ENCODE measurements at places on chromosomes 4 and X. TPM values are rescaled to one million over a fixed set of nuclear protein-coding genes. Genes with fewer than 3 reads are reported as not detected.

FGF5 gene
- total RNA-seq, result not detected

GC gene
- not detected for total RNA-seq

GPR143 gene
- total RNA-seq, result not detected

MFAP3L gene
- 0.33 TPM for total RNA-seq

TCEAL2 gene
- not detected for total RNA-seq

FRAS1 gene
- not detected for total RNA-seq

DCAF16 gene
- 42.0 TPM for total RNA-seq

DRP2 gene
- total RNA-seq, result 0.78 TPM

SLITRK4 gene
- not detected for total RNA-seq

MND1 gene
- 21.7 TPM for total RNA-seq

AFM gene
- not detected for total RNA-seq

CNKSR2 gene
- 2.9 TPM for total RNA-seq

SSX4B gene
- total RNA-seq, result not detected

GRCh38 chr4:150255610-150256224 lies 177.5 kb downstream of the DCLK2 start:
- no peaks in the 10 kb centered on the region for H3K27me3 ChIP-seq
- no peaks in the 10 kb centered on the region for H3K36me3 ChIP-seq
- no peak overlapping the region for H3K27ac ChIP-seq

GRCh38 chr4:95178938-95179337 lies 369.8 kb downstream of the UNC5C start:
- no peaks in the 10 kb centered on the region for H3K4me1 ChIP-seq
- DNase-seq, result no peak
- H3K4me3 ChIP-seq, result no peak overlapping the region
- no peaks in the 10 kb centered on the region for H3K27me3 ChIP-seq
- no peak overlapping the region for H3K27ac ChIP-seq

DNA sequence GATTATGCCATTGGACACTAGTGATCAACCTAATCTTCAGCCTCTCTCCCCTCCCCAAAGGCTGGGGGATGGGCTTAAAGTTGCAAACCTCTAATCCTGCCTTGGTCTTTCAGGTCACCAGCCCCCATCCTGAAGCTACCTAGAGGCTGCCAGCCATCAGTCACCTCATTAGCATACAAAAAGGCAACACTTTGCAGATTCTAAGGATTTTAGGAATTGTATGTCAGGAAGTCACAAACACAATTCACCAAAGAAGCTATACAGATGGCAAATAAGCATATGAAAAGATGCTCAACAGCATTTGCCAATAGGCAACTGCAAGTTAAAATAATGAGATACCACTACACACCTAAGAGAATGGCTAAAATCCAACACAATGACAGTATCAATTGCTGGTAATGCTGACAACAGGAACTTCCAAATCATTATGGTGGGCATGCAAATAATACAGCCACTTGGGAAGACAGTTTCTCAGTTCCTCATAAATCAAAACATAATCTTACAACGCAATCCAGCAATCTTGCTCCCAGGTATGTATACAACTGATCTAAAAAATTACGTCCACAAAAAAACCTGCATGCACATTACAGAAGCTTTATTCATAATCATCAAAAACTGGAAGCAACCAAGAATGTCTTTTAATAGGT lies 9.0 kb upstream of the PIM2 start:
- no peak overlapping the region for H3K27ac ChIP-seq
- H3K27me3 ChIP-seq, result no peaks in the 10 kb centered on the region
- no peak for DNase-seq
- H3K4me1 ChIP-seq, result peaks cover 33% of the 10 kb centered on the region
- peaks cover 43% of the 10 kb centered on the region for H3K36me3 ChIP-seq

DNA sequence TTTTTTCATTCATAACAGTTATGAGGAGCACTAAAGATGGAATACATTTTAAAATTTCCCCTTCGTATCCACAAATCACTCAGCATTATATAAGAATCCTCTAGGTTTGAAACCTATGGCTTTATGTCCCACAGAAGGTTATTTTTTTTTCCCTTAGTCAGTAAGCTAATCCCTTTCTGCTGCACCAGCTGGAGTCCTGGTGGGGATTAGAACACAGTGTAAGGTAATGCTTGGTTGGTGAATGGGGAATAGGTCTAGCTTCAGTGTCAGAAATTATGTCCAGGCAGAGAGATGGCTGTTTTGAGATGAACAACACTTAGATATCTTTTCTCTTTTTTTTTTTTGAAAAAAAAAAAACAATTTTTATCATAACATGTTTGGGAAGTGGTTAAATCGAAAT lies 116.6 kb downstream of the RASGEF1B start:
- no peak overlapping the region for H3K27ac ChIP-seq
- no peaks in the 10 kb centered on the region for H3K4me1 ChIP-seq
- no peaks in the 10 kb centered on the region for H3K36me3 ChIP-seq
- peaks cover 15% of the 10 kb centered on the region for H3K27me3 ChIP-seq
- no peak for DNase-seq
- no peak overlapping the region for H3K4me3 ChIP-seq

GRCh38 chrX:65838674-65839073 lies 171.2 kb downstream of the MSN start:
- no peak overlapping the region for H3K27ac ChIP-seq
- H3K36me3 ChIP-seq, result peaks cover 3% of the 10 kb centered on the region
- peaks cover 4% of the 10 kb centered on the region for H3K4me1 ChIP-seq
- DNase-seq, result no peak

GRCh38 chr4:185835336-185835735 lies 23.3 kb upstream of the SORBS2 start:
- no peaks in the 10 kb centered on the region for H3K27me3 ChIP-seq
- DNase-seq, result no peak
- no peaks in the 10 kb centered on the region for H3K4me1 ChIP-seq
- no peak overlapping the region for H3K4me3 ChIP-seq

GRCh38 chrX:152619897-152620296 lies 17.8 kb upstream of the GABRQ start:
- no peak overlapping the region for H3K27ac ChIP-seq
- H3K4me3 ChIP-seq, result no peak overlapping the region
- H3K27me3 ChIP-seq, result peaks cover 1% of the 10 kb centered on the region
- no peaks in the 10 kb centered on the region for H3K4me1 ChIP-seq
- no peaks in the 10 kb centered on the region for H3K36me3 ChIP-seq
- DNase-seq, result no peak

GRCh38 chr4:20603671-20604313 lies 96.5 kb upstream of the PACRGL start:
- H3K4me3 ChIP-seq, result no peak overlapping the region
- no peaks in the 10 kb centered on the region for H3K4me1 ChIP-seq
- no peak overlapping the region for H3K27ac ChIP-seq
- DNase-seq, result no peak
- no peaks in the 10 kb centered on the region for H3K27me3 ChIP-seq

DNA sequence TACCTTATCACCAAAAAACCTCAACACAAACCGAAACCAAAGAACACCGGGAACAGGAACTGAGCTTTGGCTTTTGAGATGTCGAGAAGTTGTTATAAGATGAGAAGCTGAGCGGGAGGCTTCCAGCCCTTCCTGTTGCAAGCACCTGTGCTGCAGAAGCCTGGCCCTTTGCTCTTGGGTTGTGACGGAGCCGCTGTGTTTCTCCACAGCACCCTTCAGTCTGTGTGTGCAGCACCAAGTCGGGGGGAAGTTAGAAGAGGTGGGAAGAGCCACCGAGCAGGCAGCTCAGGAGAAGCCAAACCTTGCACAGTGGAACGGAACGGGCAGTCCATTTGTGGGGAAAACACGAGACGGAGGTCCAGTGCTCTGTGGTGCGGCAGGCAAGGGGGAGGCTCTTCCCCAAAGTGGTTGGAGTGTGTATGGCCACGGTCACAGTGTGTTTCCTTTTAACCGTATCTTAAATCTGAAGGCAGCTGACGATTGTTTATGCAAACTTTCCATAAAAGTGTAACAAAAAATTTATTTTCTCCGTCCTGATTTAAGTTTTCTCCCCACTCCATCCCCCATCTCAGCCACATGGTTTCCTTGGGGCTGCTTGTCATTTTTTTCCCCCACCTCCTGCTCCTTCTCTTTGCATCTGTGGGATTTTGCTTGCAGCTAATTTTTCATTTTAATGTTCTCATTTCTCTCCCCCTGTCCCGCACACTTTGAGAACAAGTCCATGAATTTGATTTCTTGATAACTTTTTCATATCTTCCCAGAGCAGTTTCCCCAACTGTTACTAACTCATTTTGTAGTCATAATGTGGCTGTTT lies 123.7 kb downstream of the STOX2 start:
- H3K36me3 ChIP-seq, result no peaks in the 10 kb centered on the region
- H3K27me3 ChIP-seq, result peaks cover 31% of the 10 kb centered on the region
- no peak overlapping the region for H3K27ac ChIP-seq
- peak overlapping the region; percentile 69 for H3K4me3 ChIP-seq
- peaks cover 21% of the 10 kb centered on the region for H3K4me1 ChIP-seq

DNA sequence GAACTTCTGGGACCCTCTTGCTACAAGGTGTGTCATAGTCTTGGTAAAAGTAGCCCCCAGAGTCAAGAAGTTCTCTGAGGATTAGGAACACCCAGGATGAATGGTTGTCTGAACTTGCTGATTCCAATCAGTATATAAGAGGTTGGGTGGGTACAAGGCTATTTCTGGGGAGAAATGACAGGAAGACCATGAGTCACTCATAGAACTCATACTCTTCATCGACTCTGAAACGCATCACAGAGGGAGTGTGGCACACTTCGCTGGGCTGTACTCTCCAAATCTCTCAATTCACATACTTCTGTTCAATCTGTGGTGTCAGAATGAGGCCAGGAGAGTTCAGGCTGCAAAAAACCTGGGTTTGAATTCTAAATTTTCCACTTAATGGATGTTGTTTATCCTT lies 193.2 kb upstream of the LEF1 start:
- no peak overlapping the region for H3K4me3 ChIP-seq
- DNase-seq, result no peak
- H3K4me1 ChIP-seq, result peaks cover 35% of the 10 kb centered on the region
- peaks cover 4% of the 10 kb centered on the region for H3K27me3 ChIP-seq

- no peaks in the 10 kb centered on the region for H3K27me3 ChIP-seq
- H3K27ac ChIP-seq, result no peak overlapping the region
- DNase-seq, result no peak
These were observed 1076.9 kb upstream of the GRID2 start for GRCh38 chr4:91226867-91227266.

GRCh38 chrX:16743604-16744325 lies 24.4 kb downstream of the SYAP1 start:
- no peak overlapping the region for H3K27ac ChIP-seq
- no peak overlapping the region for H3K4me3 ChIP-seq
- peaks cover 13% of the 10 kb centered on the region for H3K36me3 ChIP-seq
- no peaks in the 10 kb centered on the region for H3K4me1 ChIP-seq
- DNase-seq, result no peak

- no peak overlapping the region for H3K4me3 ChIP-seq
- no peaks in the 10 kb centered on the region for H3K4me1 ChIP-seq
- H3K27ac ChIP-seq, result no peak overlapping the region
- no peaks in the 10 kb centered on the region for H3K36me3 ChIP-seq
These were observed 40.5 kb upstream of the BMP3 start for GRCh38 chr4:80989921-80990544.

- H3K4me3 ChIP-seq, result no peak overlapping the region
- H3K27me3 ChIP-seq, result peaks cover 55% of the 10 kb centered on the region
- H3K4me1 ChIP-seq, result no peaks in the 10 kb centered on the region
- no peaks in the 10 kb centered on the region for H3K36me3 ChIP-seq
- DNase-seq, result no peak
These were observed 92.6 kb downstream of the WWC2 start for GRCh38 chr4:183191630-183192029.

- H3K27me3 ChIP-seq, result peaks cover 7% of the 10 kb centered on the region
- H3K27ac ChIP-seq, result no peak overlapping the region
- no peaks in the 10 kb centered on the region for H3K4me1 ChIP-seq
- DNase-seq, result no peak
- H3K4me3 ChIP-seq, result no peak overlapping the region
These were observed 83.4 kb upstream of the NKX1-1 start for GRCh38 chr4:1489639-1489995.

DNA sequence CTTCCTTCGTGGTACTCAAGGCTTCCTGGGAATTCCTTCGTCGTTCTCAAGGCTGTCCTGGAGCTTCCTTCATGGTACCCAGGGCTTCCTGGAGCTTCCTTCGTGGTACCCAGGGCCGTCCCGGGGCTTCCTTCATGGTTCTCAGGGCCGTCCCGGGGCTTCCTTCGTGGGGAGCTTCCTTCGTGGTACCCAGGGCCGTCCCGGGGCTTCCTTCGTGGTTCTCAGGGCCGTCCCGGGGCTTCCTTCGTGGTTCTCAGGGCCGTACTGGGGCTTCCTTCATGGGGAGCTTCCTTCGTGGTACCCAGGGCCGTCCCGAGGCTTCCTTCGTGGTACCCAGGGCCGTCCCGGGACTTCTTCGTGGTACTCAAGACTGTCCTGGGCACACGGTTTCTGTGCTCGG lies 339.6 kb upstream of the FAT1 start:
- DNase-seq, result no peak
- H3K4me1 ChIP-seq, result no peaks in the 10 kb centered on the region
- no peak overlapping the region for H3K4me3 ChIP-seq
- no peaks in the 10 kb centered on the region for H3K36me3 ChIP-seq
- no peak overlapping the region for H3K27ac ChIP-seq

GRCh38 chr4:141783770-141784169 lies 147.4 kb downstream of the IL15 start:
- H3K27me3 ChIP-seq, result no peaks in the 10 kb centered on the region
- DNase-seq, result no peak
- H3K4me1 ChIP-seq, result no peaks in the 10 kb centered on the region
- H3K4me3 ChIP-seq, result no peak overlapping the region
- no peak overlapping the region for H3K27ac ChIP-seq
- H3K36me3 ChIP-seq, result no peaks in the 10 kb centered on the region

DNA sequence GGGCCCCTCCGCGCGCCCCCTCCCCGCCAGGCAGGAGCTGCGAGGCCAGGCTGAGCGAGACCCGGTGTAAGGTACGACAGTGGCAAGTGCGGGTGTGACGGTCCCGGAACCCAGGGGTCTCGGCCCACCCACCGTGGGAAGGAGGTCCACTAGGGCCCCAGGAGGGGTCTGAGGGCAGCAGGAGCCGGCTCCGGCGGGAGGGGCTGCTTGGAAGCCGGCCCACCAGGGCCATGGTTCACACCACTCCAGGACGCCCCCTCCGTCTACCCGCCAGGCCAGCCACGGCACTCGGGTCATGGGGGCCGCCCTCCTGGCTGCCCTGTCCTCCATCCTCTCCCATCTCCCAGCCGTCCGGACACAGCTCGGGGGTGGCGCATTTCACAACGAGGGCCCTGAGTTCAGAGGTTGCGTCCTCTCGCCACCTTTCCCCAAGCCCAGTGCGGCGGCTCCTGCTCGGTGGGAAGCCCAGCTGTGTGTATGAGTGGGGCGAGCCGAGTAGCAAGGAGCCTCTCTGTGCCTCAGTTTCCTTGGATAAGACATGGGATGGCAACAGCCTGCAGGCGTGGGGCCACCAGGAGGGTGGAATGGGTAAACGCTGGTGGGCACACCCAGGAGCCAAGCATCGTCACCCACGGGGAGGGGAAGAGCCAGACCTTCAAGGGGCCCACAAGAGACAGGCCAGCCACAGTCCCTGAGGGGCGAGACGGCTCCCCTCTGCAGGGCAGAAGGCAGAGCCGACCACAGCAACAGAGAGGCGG lies 81.3 kb downstream of the FAM53A start:
- no peaks in the 10 kb centered on the region for H3K27me3 ChIP-seq
- DNase-seq, result no peak
- no peaks in the 10 kb centered on the region for H3K36me3 ChIP-seq
- H3K4me3 ChIP-seq, result no peak overlapping the region
- H3K27ac ChIP-seq, result no peak overlapping the region
